Stimulated activated CD8-positive, alpha-beta memory T cell treated with anti-CD3 and anti-CD28 coated beads, Interleukin-4, amount 100 ng/mL, for 4 hours (primary cell): ENCODE measurements at places on chromosomes 7 and 10.

DNA sequence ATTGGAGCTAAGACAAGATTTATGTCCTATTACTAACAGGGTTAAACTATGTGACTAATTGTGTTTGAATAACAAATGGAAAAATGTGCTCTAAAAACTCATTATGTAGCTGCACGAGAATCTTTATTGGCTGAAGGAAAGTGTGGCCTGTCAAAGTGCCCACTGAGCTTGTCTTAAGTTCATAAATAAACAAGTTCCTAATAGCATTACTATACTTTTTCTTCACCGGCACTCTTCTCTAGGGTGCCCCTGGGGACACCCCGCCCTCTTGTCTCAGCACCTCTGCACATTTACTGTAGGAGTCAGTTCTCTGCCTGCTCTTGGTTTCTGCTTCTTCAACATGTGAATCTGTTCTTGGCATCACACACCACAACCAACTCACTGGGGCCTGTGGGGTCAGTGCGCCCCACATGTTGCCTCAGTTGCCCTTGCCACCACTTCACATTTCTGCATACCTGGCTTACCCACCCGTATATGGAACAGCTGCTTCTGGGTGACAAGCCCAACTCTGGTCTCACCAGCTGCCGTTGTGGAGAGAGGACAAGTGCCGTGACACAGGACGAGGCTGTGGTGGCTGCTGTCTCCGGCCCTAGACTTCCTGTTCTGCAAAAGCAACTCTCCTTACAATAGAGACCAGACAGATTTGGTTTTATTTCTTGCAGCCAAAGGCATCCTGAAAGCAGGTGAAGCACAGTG, 96.3 kb upstream of the DDC start:
- DNase-seq, result no peak

- no peak for DNase-seq
Measured at GRCh38 chr7:35716038-35716803, 21.3 kb upstream of the HERPUD2 start.

- DNase-seq, result no peak
Measured at GRCh38 chr10:115094416-115095140, 1.4 kb downstream of the ATRNL1 start.

- peak; percentile 44 for DNase-seq
Measured at GRCh38 chr10:101161494-101162299, 30.6 kb downstream of the TLX1 start.

- DNase-seq, result no peak
Measured at GRCh38 chr7:75984130-75985008, 10.0 kb downstream of the TMEM120A start.

- DNase-seq, result no peak
Measured at GRCh38 chr10:4718544-4718943, 107.5 kb upstream of the AKR1E2 start.

DNA sequence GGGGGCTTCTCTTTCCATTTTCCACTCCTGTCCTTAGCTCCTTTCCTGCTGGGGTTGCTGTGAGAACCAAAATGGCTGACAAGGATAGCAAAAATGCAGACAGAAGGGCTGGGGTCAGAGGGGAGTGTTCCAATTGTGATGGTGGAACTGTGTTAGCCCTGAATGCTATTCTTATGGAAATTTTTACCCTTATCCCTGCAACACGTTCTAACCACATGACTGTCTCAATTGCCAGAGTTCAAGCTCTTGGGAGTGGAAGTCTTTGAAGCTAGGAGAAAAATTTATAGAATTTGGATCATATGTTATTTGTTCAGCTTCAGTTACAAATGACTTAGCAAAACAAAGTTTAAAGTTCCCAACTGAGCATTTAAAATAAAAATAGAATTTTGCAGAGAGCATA, 134.1 kb downstream of the ADCYAP1R1 start:
- DNase-seq, result no peak

GRCh38 chr10:35236739-35237138, 99.6 kb upstream of the CCNY start:
- no peak for DNase-seq

DNA sequence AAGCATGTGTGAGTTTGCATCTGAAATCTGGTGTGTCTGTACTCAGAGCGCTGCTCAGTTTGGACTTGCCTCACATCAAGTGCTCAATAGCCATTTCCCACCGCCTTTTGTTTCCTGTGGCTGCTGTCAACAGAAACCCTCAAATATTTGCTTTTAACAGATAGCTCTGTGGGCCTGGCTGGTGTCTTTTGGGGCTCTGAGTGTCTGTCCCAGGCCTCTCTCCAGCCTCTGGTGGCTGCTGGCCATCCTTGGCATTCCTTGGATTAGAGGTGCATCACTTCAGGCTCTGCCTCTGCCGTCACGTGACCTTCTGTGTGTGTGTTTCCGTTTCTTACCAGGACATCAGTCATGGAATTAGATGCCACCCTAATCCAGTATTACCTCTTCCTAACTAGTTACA, 9.3 kb downstream of the YKT6 start:
- no peak for DNase-seq

DNA sequence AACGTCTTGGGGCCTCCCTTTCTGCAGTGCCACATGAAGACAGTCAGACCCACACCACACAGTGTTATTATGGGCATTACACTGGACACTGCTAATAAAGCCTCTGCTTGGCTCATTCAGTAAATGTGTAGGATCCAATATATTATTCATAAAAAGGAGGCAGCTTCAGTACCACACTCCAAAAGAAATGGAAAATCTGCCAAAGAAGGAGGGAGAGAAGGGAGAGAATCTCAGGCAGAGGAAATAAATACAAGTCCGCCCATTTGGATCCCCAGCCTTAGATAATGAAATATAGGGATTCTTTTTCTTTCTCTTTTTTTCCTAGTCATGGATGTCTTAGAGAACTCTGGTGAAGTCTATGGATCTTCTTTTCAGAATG, 162.2 kb downstream of the ELMO1 start:
- no peak for DNase-seq

GRCh38 chr10:100670828-100671479, 74.4 kb upstream of the PAX2 start:
- peak; percentile 15 for DNase-seq

DNA sequence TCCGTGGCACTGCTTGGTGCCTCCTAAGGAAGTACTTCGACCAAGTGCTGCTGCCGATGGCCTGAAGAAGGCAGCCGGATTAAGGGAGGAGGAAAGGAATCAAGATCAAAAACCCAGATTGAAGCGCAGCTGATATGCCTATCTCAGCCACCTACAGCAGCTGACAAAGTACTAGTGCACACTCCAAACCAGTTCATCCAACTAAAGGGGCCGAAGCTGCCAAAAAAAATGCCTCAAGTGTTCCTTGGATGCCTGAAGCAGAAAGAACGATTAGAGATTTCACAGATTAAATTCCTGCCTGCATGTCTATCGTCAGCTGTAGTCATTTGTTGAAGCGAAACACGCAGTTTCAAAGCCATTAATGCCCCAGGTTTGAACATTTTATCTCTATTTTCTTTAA, 65.7 kb downstream of the TNRC18 start:
- DNase-seq, result no peak

DNA sequence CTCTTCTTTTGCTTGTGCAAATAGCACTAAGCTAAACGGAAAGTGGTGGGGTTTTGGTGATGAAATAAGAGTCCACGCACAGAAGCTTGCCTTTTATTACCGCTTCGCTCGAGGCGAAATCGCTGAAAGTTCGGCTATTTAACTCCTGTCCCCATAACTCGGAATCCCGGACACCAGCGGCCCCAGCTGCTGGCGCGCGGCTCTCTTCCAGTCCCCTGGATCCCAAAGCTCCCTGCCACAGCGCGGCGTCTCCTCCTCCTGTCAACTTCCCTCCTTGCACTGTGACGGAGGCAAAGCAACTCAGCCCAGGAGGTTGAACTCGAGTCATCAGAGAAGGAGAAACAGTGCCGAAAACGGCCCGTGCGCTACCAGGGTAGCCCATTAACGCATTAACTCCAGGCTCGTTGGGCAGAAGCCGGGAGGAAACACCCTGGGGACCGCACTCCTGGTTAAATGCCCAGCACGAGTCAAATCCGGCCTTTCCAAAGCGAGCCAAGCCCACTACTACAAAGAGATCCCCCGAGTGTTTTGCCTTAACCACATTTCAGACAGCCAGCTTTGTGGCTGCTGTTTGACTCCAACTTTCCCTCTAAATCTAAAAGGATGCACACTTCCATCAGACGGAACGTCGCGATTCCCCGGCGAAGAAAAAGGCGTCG, 1.3 kb downstream of the SEMA3D start:
- no peak for DNase-seq

GRCh38 chr7:77461246-77461645, 45.1 kb upstream of the GSAP start:
- DNase-seq, result no peak

- DNase-seq, result no peak
Measured at GRCh38 chr10:17915181-17915580, 36.5 kb upstream of the SLC39A12 start.

DNA sequence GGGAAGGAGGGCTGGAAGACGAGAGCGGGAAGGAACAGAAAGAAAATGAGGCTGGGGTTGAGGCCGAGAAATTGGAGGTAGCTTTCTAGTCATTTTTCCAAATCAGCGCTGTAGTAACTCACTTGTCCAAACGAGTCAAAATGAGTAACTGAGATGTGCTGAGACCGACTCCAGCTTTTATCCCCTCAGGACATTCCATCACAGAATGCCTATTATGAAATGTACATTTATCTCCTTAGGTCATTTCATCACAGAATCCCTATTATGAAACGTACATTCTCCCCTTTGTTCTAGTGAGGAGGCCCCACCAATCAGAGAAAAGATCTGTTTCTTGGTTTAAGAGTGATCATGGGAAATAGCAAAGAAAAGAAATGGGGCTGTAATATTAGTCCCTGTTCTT, 55.7 kb upstream of the AMPH start:
- no peak for DNase-seq

- no peak for DNase-seq
Measured at GRCh38 chr10:93841961-93842360, 51.8 kb upstream of the SLC35G1 start.

GRCh38 chr10:114576132-114576487, 82.0 kb downstream of the ABLIM1 start:
- DNase-seq, result no peak

- no peak for DNase-seq
Measured at GRCh38 chr10:43695730-43696129, 47.0 kb upstream of the ZNF32 start.

GRCh38 chr7:106418094-106418493, 133.3 kb upstream of the NAMPT start:
- DNase-seq, result no peak

DNA sequence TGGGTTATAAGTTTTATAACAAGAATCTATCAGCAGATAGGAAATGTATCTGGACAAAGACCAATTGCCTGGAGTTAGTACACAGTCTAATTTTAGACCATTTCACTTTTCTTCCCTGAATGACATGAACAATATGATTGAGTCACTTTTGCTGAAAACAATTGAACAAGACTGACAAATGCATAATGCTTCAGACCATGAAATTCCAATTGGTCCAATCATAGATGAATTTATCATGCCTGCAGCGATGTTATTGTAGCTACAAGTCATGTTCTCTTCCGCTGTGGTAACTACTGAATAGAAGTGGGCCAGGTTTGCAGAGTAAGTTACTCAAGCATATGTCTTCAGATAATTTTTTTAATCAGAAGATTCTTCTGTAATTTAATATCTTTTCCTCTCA, 73.4 kb downstream of the VSTM2A start:
- DNase-seq, result no peak

- DNase-seq, result no peak
Measured at GRCh38 chr10:128046953-128047290, 79.3 kb downstream of the MKI67 start.

- no peak for DNase-seq
Measured at GRCh38 chr10:11242443-11243387, 225.0 kb downstream of the CELF2 start.

DNA sequence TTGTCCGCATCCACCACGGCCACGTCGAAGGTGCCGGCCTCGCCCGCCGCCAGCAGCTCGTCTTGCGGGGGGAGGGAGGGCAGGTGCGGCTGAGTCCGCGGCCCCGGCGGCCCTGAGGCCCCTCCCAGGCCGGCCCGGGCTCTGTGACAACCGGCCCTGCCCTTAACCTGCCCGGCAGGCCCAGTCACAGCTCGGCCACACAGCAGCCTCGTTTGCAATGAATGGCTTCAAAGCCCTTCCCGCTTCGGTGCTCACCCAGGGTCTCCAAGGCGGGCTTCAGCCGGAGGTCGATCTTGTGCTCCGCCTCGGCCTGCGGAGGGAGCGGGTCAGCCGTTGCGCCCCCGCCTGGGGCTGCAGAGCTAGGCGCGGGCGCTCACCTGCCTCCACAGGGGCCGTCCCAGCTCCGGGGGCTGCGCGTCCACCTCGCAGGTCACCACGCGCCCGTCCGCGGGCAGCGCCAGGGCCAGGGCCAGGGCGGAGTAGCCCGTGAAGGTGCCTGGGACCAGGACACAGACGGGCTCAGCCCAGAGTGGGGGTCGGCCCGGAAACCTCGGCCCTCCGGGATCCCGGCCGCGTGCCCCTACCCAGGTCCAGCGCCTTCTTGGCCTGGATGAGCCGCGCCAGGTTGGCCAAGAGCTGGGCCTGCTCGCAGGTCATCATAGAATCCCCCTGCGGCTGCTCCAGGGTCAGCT, 928 bp downstream of the COMTD1 start:
- DNase-seq, result no peak

DNA sequence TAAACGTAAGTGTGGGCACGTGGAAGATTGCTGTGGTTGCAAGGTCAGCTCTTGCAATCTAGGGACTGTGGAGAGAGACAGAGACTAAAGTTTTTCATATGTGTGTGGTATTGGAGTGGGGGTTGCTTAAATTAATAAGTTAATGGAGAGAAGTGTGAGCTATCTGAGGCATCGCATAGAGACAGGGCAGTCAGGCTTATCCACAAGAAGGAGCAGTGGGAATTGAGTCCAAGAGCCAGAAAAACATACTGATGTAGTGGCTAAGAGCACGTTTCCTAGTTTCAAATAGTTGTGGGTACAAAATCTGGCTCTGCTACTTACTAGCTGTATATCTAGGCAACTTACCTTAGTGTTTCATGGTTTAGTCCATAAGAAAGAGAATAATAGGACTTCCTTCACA, 65.8 kb downstream of the SORCS3 start:
- no peak for DNase-seq

DNA sequence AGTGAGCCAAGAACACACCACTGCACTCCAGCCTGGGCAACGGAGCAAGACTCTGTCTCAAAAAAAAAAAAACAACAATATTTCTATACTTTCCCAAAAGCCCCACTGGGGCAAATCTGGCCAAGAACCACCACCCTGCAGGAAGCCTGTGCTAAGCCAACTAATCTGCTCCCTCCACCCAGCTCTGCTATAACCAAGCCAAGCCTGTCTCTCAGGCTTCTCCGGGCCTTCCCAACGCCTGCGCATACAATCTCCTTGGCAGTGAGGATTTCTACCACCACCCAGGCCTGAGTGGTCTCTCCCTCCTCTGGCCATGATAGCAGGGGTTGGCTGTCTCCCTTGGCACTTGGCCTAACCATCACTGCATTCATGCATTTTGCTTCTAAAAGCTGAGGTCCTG, 14.2 kb downstream of the DDX56 start:
- no peak for DNase-seq

GRCh38 chr7:147723536-147723935, 867.0 kb upstream of the C7orf33 start:
- DNase-seq, result no peak
